ENCODE measurements at places on chromosomes 6 and 20. TPM values are rescaled to one million over a fixed set of nuclear protein-coding genes. Genes with fewer than 3 reads are reported as not detected.

- no peak for DNase-seq
Measured at GRCh38 chr20:17925141-17925939, 43.3 kb downstream of the SNX5 start.

RUNX2 gene
- 2.5 TPM for polyA plus RNA-seq

DNA sequence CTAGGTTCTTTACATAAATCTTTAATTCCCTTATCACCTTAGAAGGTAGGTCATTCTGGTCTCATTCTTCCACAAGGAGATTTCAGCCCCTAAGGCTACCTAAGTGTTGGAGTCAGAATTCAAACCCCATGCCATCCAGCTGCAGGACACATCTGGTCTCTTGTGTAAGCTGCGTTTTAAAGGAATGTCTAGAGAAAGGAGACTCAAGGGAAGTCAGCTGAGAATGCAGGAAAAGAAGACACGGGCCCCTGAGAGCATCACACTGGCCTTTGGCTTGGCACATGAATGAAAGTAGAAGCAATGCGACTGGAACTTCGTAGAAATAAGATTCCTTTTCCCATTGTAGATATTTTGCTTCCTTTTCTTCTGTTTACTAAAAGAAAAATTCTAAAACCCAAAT is 76.7 kb upstream of the SYNJ2 start:
- DNase-seq = no peak

GRCh38 chr6:44099192-44099591 is 28.1 kb downstream of the MRPL14 start:
- no peak for DNase-seq

Measured in right renal pelvis (tissue), 4 donors.